ENCODE measurements at places on chromosomes 16 and 17.
A peak's percentile ranks its signal among the peaks of the same experiment; 100 is the strongest.

DNA sequence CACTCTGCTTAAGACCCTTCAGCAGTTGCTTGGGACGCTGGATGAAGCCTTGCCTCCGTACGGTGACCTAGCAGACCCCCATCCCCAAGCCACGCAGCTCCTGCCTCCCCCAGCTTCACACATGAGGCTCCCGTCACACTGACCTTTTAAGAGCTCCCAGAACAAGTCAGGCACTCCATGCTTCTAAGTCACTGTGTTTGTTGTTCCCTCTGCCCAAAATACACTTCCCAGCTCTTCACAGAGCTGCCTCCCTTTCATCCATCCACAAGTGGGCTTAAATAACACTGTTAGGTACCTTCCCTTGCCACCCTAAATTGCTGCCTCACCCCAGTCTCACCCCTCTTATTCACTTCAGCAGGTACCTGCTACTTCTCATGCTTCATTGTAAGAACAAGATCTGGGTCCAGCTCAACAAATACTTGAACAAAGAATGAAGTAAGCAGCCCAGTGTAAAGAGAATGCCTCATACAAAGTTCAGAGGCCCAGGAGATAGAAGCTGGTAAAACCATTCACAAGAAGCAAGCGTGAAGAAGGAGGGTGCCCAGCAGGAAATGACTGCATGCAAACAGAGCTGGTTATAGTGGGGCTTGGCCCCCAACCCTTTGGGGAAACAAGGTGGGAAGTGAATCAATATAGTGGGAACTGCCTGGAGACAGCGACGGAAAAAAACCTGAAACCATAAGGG lies 5.8 kb downstream of the ZC3H7A start:
- DNase-seq = no peak

- DNase-seq = no peak
These were observed 35.6 kb downstream of the ELAC2 start for GRCh38 chr17:12982224-12982623.

DNA sequence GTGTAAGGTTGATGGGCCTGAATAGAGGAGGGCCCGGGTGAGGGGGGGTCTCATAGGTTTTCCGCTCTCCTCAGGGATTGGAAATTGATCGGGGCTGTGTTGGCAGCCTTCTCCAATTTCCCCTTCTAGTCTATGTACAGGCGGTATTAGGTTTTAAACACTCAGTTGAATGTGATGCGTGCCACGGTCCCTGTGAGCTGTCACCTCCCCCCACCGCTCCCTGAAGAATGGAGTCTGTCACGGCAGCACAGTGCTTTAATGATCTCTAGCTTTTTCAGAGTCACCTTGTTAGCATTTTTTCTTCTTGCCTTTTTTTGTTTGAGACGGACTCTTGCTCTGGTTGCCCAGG lies 800 bp downstream of the COX4I1 start:
- no peak for DNase-seq

DNA sequence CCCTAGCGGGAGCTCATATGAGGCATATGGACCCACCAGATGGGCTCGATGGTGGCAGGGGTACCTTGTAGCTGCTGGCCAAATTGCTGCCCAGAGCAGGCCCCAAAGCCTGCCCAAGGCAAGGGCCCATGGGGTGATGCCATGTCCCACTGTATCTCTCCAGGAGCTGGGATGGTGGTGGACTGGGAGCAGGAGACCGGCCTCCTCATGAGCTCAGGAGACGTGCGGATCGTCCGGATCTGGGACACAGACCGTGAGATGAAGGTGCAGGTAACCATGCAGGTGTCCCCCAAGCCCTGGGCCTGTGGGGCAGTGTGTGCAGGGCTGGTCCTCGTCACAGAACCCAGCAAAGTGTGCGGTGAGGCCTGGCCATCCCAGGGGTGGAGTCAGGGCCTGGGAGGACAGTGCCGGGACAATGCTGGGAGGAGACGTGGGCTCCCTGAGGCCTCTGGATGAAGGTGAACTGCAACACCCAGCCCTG lies 34.1 kb upstream of the CHMP6 start:
- DNase-seq = no peak

DNA sequence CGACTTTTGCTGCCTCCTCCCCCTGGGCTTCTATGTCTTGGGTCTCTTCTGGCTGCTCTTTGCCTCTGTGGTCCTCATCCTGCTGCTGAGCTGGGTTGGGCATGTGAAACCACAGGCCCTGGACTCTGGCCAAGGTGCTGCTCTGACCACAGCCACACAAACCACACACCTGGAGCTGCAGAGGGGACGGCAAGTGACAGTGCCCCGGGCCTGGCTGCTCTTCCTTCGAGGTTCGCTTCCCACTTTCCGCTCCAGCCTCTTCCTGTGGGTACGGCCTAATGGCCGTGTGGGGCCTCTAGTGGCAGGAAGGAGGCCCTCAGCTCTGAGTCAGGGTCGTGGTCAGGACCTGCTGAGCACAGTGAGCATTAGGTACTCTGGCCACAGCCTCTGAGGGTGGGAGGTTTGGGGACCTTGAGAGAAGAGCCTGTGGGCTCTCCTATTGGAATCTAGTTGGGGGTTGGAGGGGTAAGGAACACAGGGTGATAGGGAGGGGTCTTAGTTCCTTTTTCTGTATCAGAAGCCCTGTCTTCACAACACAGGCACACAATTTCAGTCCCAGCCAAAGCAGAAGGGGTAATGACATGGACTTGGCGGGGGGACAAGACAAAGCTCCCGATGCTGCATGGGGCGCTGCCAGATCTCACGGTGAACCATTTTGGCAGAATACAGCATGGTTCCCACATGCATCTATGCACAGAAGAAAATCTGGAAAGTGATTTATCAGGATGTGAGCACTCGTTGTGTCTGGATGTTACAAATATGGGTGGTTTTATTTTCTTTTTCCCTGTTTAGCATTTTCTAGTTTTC lies 2.3 kb downstream of the GP1BA start:
- peak; percentile 31 for DNase-seq

- no peak for DNase-seq
These were observed 179.3 kb downstream of the SEC14L1 start for GRCh38 chr17:77320044-77320440.

GRCh38 chr16:27287887-27288286 lies 19.3 kb upstream of the NSMCE1 start:
- DNase-seq = no peak

DNA sequence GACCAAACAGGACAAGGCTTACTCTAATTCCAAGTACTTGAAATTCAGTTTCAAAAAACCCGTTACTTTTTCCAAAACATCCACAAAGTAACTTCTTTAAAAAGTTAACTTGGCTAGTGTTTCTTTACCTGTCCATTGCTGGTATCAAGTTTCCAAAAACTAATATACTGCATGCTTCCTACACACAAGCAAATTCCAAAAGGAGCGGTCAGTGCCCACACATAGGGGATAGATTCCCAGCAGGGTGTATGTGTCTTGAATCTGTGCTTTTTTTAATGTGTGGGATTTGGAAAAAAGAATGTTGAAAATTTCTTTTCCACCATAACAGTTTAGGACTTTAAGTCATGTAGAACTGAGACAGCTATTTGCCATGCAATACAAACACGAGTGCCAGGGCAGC lies 367.8 kb upstream of the SOX9 start:
- DNase-seq = no peak

DNA sequence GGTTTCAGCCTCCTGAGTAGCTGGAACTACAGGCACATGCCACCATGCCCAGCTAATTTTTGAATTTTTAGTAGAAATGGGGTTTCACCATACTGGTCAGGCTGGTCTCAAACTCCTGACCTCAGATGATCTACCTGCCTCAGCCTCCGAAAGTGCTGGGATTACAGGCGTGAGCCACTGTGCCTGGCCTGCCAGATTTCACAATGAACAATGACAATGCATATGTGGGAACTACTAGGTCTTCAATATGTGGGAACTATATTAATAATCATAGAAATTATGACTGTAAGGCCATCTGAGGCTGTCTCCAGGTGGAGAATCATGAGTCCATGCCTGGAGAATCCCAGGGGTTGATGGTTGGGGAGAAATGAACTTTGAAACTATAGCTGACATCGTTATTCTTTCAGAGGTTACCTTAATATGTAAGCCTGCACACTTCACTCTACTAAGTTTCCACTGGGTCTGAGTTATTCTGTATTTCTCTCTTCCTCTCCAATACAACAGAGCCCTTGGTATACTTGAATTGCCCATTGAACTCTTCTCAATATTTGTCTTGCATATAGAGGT lies 7.2 kb upstream of the DRC7 start:
- no peak for DNase-seq

GRCh38 chr16:22073350-22073749 lies 19.0 kb upstream of the VWA3A start:
- no peak for DNase-seq

DNA sequence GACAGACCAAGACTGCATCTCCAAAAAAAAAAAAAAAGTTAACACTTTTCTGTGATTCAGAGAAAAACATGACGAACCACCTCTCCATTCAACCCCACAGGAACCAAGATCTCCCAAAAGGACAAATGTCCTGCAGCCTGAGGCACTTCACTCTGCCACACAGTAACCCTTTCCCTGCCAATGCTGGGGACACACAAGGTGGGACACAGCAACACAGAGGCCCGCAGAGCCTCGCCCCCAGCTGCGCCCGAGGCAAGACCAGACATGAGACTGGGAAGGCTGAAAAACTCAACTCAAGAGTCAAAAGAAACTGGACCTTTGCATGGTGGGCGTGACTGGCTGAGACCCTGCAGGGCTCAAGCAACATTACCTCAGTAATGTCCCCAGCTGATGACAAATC lies 34.0 kb downstream of the FANCA start:
- no peak for DNase-seq

GRCh38 chr16:89054261-89054661 lies 39.4 kb upstream of the ACSF3 start:
- DNase-seq = no peak

GRCh38 chr16:84759061-84759460 lies 59.3 kb downstream of the USP10 start:
- DNase-seq = no peak

GRCh38 chr16:73480381-73480780 lies 432.5 kb upstream of the ZFHX3 start:
- no peak for DNase-seq

DNA sequence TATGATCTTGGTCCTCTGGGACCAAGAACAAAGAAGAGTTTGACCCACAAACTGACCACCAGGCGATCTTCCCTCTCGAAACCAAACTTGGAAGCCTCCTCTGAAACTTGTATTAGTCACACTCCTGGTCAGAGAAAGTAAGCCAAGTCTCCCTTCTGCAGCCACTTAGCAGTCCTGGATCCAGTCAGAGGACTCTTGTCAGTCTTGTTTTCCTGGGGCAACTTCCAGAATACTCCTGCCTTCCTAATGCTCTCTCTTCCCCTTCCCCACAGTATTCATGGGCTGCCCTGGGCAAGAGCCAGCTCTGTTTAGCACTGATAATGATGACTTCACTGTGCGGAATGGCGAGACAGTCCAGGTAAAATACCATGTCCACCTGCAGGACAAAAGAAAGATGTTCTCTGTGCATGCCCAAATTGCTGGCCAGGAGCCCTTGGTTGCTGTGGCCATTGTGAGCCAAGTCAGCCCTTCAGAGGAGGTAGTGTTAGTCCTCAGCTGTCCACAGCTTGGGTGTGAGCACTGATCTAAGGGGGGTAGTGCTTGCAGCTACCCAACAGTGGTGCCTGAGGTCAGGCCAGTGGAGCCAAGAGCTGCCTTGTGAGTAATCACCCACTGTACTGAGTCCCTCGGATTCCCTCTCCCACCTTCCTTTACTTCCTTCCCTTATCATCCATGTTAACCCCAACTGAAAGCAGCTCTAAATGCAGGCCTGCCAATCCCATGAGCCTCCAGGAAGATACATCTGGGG lies 31.2 kb downstream of the CDH3 start:
- DNase-seq = no peak

GRCh38 chr17:31320241-31320640 lies 1.2 kb downstream of the EVI2A start:
- DNase-seq = no peak

DNA sequence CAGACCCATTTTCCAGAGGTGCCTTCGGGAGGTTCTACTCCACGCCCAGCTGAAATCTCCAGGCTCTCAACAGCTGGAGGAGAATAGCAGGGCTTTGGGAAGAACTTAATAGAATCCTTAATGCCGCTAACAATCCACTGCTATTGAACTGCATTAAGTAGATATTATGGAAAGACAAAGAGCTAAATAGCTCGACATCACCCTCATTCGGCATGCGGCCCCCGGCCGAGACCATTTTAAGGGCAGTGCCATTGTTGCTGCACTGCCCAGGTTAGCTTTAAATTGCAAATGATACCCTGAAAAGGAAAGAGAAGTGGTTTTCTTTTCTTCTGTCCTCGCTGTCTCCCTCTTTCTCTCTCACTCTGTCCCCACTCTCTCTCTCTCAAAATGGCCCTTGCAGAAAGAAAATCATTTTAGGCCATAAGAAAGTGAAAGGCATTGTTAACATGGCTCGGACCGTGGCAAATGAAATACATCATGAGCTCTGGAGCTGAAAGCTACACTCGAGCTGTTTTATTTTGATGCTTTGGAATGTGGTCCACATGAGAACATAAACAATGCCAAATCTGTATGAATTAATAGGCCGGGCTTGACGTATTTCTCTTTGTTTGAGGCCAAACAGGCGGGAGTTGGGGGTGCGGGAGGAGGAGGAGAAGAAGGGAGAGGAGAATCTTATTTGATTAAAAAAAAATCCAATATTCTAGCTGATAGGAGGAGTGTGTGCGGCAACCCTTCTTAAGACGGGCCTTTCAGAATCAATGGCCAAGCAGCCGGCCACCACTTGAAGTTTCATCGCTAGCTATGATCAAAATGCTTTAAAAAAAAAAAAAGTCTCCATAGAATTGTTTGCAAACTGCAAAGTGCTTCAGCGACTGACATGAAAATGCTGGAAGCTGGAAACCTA lies 298.8 kb upstream of the IRX3 start:
- DNase-seq = no peak

DNA sequence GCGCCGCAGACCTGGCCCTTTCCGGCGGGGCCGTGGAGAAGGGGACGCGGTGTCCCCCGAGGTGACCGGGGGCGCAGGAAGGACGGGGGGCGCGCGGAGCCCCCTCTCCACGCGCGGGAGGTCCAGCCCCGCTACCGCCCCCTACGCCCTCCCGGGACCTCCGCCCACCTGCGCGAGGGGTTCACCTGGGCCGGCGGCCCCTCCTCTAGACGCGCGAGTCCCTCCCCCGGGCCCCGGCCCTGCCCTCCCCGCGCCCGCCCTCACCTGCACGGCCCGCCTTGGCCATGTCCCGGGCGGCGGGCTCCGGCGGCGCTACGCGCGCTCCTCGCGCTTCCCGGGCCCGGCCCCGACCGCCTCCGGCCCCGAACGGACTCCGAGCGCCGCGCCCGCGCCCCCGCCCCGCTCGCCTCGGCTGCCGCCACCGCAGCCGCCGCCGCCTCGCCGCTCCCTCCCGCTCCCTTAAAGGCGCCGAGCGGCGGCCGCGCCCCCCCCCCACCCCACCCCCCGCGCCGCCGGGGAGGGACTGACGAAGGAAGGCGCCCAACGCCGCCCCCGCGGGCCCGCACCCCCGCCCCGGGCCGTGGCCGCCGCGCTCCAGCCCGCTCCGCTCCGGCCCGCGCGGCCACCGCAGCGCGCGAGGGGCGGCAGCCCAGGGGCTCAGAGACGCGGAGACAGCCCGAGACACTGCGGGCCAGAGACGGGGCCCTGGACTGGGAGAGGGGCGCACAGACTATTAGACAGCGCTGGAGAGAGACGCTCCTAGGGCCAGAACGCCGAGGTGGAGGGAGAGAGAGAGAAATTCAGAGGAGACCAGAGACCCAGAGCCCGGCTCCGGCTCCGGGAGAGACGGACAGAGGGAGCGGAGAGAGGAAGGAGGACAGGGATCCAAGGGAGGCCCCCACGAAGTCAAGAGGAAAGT lies at the start of gene PITPNM3:
Gene PITPNM3, minus strand, starts transcription at position 435 of the 919 bp plus-strand sequence. Its CDS starts 149 bp downstream, at position 286.
- no peak for DNase-seq

Data from stimulated activated naive CD8-positive, alpha-beta T cell treated with anti-CD3 and anti-CD28 coated beads, Interleukin-15, amount 100 ng/mL, for 72 hours (primary cell).